ENCODE measurements at places on chromosomes 3 and 15. TPM values are rescaled to one million over a fixed set of nuclear protein-coding genes. Genes with fewer than 3 reads are reported as not detected.

DNA sequence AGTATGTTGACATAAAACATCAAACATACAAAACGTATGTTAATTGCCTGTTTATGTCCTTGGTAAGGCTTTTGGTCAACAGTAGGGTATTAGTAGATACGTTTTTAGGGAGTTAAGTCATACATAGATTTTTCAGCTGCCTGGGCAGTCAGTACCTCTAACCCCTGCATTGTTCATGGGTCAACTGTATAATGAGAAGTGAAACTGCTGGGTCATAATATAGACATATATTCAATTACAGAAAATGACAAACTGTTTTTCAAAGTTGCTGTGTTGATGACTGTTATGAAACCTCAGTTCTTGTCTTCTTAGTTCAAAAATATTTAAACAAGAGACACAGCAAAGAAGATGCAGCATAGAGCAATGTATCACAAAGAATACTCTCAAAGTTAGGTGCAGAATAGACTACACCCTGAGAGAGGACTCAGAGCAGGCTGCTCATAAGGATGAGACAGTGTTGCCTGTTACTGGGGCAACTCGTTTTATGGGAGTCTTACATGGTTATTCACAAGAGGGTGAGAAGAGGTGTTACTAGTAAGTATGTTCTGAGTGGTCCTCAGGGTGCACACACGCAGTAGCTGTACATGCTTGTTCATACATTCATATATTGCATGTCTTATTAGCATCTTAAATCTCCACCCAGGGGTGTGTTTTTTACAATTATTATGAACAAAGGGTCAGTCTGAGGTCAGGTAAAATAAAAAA is 53.1 kb upstream of the ADAMTS17 start:
- no peak for DNase-seq

The ADAMTSL3 gene
- total RNA-seq, result 11.5 TPM

The VEPH1 gene
- 0.41 TPM for total RNA-seq

DNA sequence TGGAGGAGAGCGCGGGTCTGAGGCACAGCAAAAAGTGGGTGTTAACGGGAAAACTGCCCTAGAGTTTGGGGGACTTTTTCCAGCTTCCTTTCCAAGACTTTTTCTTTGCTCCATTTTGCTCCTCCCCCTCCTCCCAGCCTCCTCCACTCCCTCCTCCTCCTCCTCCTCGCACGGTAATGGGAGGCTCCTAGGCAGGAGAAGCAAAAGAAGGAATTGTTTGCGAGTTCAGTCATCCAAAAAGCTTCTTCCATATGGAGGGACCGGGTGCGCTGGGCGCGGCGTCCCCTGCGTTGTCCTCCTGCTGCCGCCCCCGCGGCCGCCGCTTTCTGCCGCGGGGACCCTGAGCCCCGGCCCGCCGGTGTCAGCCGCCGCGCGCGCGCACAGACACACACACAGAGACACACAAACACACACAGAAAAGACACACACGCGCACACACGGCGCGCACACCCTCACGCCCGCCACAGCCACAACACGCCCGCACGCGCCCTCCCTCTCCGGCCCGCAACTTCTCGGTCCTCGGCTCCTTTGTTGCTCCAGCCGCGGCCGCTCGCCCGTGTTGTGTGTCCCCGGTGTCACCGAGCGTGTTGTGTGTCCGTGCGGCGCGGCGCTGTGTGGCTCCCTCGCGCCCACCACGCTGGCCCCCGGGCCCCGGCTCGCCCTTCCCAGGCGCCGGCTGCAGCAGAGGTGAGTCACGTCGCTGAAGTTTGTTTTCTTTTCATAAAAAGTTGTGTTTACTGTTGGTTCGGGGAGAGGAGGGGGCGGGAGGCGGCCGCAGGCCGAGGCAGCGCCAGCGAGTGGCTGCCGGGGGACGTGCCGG is at the start of gene BOC:
Gene BOC, plus strand, starts transcription at position 228 of the 820 bp plus-strand sequence. CDS start 38,246 bp downstream, outside the sequence.
- DNase-seq, result peak; percentile 69

GRCh38 chr3:64398006-64398405 is 172.7 kb upstream of the PRICKLE2 start:
- DNase-seq, result no peak

DNA sequence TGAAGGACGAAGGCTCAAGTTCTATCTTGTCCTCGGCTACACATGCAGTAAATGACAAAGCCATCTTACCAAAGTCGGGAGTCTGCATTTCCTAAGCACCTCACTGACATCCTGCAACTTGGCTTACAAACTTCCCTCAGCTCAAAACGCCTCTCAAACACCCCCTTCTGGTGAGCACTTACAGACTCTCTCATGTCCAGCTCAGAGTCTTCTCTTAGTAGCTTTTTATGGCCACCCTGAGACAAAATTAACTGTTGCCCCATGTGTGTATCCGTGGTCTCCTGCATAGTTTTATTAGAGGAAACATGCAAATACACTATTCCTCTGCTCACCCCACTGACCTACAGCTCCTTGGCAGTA is 819.7 kb downstream of the FHIT start:
- DNase-seq, result no peak

DNA sequence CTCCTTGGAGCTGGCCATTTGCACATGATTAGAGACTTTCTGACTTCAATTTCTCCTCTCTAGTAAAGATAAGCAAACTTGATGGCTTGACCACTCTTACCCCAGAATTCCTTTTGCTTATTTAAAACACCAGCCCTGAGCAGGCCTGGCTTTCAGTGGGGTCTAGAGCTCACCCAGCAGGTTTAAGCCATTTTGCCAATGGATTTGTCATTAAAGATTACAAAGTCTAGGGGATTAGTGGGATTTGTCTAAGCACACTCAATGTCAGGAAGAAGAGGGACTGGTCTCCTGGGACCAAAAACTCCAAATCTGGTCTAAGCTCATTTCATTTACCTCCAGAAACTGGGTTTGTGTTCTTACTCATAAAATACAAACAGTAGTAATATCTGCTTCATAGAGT is 57.3 kb upstream of the SNTN start:
- DNase-seq, result no peak

The COPG1 gene
- 83.9 TPM for total RNA-seq

The C3orf49 gene
- total RNA-seq, result not detected

The RNF111 gene
- 22.2 TPM for total RNA-seq

The LAMB2 gene
- total RNA-seq, result 543 TPM

The RASGRP1 gene
- total RNA-seq, result 0.46 TPM

DNA sequence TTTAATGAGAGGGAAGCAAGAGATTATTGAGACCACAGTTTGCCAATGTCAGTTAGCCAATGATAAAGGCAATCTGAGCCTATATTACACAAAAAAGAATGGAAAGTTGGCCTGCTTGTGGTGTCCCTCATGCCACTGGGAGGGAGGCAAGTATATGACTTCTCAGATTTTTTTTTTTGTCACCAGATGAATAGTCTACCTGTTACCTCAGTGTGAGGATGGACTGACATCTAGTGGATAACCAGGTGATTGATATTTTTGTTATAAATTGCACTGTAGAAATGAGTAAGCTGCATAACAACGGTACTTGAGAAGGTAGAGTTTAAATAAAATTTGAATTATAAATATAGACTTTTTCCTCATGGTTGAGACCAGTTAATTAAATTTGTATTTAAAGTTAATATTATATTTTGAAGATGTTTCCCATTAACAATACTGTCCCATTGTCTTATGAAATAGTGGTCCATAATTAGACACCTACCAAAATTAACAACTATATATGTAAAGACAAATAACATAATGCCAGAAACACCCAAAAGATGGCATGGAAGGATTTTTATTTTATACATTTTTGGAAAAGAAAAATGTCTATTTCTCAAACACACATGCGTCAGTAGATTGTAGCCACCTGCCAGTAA is 237.8 kb upstream of the GADL1 start:
- no peak for DNase-seq

DNA sequence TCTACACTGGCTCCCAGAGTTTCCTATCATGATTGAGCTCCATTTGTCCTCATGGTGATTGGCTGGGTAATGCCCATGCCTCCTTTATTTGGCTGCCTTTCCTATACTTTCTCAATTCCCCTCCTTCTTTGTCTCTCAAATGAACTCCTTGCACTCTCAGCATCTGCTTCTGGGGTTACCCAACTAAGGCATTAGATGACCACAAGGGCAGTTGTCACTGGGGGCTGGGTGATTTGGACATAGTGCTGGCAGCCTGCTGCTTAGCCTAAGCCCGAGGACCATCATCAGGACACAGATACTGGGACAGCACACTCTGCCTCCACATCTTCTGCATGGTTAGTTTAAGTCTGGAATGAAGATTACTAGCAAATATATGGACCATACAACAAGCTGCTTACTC is 49.2 kb upstream of the LRRFIP2 start:
- no peak for DNase-seq

DNA sequence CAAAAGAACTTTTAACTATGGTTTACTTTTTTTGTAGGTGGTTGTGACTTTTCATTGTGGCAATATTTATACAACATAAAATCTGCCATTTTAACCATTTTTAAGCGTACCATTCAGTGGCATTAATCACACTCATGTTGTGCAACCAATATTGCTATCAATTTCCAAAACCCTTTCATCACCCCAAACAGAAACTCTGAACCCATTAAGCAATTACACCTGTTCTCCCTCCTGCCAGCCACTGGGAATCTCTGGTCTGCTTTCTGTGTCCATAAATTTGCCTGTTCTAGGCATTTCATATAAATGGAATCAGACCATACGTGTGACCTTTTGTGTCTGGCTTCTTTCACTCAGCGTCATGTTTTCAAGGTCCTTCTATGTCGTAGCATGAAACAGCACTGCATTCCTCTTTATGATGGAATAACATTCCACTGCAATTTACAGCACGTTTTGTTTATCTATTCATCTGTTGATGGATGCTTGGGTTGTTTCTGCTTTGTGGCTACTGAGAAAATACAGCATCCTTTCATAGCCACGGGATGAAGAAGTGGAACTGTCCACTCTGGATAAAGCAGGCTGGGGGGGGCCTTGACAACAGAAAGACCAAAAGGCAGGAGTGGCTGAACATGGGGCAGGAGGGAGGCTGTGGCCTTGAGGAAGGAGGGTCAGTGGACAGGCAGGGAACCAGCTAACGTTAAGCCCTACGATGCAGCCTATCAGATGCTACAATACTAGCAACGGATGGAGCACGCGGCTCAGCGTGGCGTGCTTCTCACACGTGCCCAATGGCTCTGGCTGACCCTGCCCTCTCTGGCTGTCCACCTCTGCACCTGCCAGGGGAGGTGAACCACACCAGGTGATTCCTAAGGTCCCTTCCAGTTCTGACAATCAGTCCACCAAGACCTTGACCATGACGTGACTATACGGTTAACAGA is 110.9 kb downstream of the SEC22A start:
- no peak for DNase-seq

Measured in Right ventricle myocardium inferior (tissue), 1 donor.